Hepatocyte (in vitro differentiated cells): ENCODE measurements at places on chromosomes 7 and 10.

- H3K4me3 ChIP-seq: no peak overlapping the region
- H3K27me3 ChIP-seq: no peaks in the 10 kb centered on the region
- no peak overlapping the region for H3K27ac ChIP-seq
- DNase-seq: peak; percentile 28
Observed at GRCh38 chr7:115707258-115708012, 323.1 kb downstream of the TFEC start.

DNA sequence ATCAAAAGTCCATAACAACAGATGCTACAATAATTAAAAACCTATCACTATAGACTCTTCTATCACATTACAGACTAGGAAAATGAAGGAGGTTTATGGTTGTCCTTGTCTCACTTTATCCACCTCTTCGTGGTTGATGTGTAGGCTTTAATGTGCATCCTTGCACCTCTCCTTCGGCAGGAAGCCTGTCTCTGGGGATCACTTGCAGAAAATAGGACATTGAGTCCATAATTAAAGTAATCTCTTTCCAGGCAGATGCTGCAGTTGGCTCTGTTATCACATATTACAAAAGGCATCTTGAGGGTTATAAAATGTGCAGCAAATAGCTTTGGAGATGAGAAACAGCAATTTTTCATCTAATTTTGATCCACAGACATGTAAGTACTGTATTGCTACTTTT is 168.4 kb downstream of the RELN start:
- no peak for DNase-seq
- H3K27ac ChIP-seq: no peak overlapping the region
- H3K27me3 ChIP-seq: no peaks in the 10 kb centered on the region
- no peaks in the 10 kb centered on the region for H3K36me3 ChIP-seq

GRCh38 chr10:43922335-43923280 is 273.9 kb upstream of the ZNF32 start:
- no peaks in the 10 kb centered on the region for H3K4me1 ChIP-seq
- peak; percentile 2 for DNase-seq
- H3K27me3 ChIP-seq: no peaks in the 10 kb centered on the region
- H3K4me3 ChIP-seq: no peak overlapping the region

- no peaks in the 10 kb centered on the region for H3K27me3 ChIP-seq
- no peak overlapping the region for H3K4me3 ChIP-seq
- H3K4me1 ChIP-seq: no peaks in the 10 kb centered on the region
- H3K36me3 ChIP-seq: no peaks in the 10 kb centered on the region
- no peak overlapping the region for H3K27ac ChIP-seq
Observed at GRCh38 chr10:17805921-17806577, 3.1 kb upstream of the MRC1 start.

GRCh38 chr7:16200591-16200990 is 220.7 kb downstream of the CRPPA start:
- H3K4me1 ChIP-seq: no peaks in the 10 kb centered on the region
- no peaks in the 10 kb centered on the region for H3K36me3 ChIP-seq
- H3K27me3 ChIP-seq: no peaks in the 10 kb centered on the region
- no peak overlapping the region for H3K27ac ChIP-seq
- H3K4me3 ChIP-seq: no peak overlapping the region
- no peak for DNase-seq
